Activated naive CD4-positive, alpha-beta T cell (primary cell): ENCODE measurements at places on chromosomes 5 and 9.

DNA sequence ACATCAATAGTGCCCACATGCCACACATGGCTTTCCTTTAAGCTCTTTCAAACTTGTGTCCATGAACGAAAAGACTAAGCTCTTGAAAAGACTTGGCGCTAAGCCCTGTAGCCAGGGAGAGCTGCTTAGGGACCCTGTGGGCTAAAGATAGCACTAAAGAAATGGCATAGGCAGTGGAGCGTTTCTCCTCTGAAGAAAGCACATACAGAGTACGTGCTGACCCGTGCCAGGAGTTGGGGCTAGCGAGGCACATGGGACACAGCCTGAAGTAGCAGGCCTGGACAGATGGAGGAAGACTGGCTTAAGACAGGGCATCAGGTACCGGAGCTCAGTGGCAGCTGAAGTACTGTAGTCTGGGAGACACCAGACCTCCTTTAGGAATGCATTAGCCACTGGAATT is 39.7 kb downstream of the ADGRV1 start:
- no peak for DNase-seq

DNA sequence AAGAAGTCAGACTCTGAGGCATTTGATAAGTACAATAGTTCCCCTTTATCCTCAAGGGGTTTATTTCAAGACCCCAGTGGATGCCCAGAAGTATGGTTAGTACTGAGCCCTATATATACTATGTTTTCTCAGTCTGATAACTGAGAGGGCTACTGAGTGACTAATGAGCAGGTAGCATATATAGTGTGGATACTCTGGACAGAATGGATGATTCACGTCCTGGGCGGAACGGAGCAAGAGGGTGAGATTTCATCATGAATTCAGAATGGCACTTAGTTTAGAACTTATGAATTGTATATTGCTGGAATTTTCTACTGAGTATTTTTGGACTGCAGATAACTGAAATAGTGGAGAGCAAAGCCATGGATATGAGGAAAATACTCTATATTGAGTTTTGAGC is 457.6 kb downstream of the PLK2 start:
- DNase-seq, result no peak

GRCh38 chr9:95283673-95284072 is 33.8 kb downstream of the FANCC start:
- no peak for DNase-seq

GRCh38 chr9:113156880-113157279 is 6.1 kb downstream of the SLC31A2 start:
- no peak for DNase-seq

DNA sequence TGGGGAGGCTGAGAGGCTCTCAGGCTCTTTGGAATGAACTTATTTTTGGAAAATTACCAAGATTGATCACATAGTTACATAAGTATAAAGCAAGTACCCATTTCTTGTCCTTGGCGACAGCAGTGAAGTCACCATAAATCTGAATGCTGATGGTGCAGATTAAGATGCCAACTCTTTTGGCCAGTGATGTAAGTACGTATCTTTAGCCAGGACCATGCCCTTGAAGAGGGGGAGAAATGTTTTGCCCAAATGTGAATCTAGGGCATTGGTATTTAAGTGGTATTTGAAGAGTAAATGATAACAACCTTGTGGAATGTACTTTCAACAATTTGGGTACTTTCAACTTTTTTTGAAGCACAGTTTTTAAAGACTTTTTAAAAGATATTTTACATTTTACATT is 68.2 kb upstream of the RAD23B start:
- DNase-seq, result no peak

GRCh38 chr9:69386651-69387050 is 61.6 kb downstream of the ENTREP1 start:
- DNase-seq, result no peak

GRCh38 chr5:137834498-137835049 is 33.1 kb upstream of the MYOT start:
- DNase-seq, result no peak

- no peak for DNase-seq
Measured at GRCh38 chr5:80632700-80633099, 21.8 kb upstream of the MSH3 start.

DNA sequence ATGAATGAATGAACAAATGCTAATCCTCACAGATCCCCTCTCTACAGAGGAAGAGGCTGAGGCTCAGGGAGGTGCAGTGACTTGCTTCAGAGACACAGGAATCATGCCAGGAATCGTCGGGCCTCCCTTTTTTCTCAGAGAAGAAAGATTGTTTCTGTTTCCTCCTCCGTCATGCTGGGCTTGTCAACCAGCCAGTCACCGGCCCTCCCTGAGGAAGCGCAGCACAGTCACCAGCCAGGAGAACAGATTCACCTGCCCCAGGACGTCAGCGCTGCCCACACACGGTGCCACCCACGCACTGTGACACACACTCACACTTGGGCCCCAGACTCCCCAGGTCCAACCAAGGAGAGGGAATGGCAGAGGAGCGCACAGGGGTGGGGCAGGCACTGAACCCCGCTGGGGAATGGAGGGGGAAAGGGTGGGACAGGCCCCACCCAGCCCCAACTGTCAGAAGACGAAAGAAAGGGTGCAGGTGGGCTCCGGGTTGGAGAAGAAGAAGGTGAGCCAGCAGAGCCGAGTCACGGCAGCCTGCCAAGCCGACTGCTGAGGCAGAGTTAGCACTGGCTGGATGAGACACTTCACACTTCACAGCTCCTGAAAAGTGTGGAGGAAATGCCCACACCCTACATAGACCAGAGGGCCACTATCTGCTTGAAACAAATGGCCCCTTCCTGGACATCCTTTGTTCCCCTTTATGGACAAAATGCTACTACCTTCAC is 13.8 kb upstream of the ERGIC1 start:
- no peak for DNase-seq

DNA sequence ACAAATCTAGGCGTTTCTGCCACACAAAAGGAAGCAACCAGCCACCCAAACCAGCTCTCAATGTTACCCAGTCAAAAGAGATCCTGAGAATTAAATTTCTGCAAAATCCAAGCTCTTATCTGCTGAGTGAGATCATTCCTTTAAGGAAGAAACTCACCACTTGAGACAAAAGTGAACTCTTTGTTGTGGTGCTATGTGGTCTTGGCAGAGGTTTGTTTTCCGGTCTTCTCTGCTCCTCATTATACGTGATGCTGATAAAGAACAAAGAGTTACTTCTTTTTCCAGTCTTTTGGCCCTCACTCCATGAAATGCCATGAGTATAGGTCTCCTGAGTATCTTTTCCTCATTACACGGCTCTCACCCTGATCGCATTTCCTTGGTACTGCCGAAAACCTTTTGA is 82.1 kb downstream of the PRKACG start:
- no peak for DNase-seq
